GM12891 (cell line): ENCODE measurements at places on chromosomes 12 and 14.

- DNase-seq: no peak
These were observed 37.0 kb upstream of the EIF5 start for GRCh38 chr14:103296987-103297386.

DNA sequence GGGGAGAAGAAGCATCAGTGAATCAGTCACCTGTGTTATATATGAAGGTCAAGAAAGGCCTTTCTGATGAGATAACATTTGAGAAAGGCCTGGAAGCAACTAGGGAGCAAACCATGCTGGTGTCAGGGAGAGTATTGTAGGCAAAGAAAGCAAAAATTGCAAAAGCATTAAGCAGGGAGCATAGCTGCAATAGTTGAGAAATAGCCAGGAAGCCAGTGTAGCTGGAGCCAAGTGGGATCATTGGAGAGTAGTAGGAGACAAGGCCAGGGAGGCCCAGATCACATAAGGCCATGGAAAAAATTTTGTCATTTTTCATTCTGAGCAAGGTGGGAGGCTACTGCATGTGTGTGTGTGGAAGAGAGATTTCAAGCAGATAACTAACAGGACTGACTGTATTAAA, 18.8 kb upstream of the MAGOHB start:
- no peak for DNase-seq

GRCh38 chr12:124529565-124530276, 37.7 kb downstream of the NCOR2 start:
- DNase-seq: no peak

DNA sequence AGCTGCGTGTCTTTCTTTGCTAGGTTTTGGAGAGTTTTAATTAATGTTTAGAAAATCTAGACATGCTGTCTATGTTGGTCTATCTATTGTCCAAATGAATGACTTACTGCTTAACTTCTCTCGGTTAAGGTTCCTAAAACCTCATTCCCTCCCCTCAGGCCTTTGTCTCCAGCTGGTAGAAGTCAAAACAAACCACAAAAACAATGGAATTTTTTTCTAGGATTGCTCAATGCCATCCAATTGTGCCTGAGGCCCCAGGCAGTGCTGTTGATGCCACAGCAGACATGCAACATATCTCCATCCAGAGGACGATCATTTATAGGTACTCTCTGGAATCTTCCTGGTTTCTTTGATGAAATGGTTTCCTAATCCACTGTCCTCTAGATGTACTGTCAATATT, 448.2 kb upstream of the TBX3 start:
- no peak for DNase-seq

DNA sequence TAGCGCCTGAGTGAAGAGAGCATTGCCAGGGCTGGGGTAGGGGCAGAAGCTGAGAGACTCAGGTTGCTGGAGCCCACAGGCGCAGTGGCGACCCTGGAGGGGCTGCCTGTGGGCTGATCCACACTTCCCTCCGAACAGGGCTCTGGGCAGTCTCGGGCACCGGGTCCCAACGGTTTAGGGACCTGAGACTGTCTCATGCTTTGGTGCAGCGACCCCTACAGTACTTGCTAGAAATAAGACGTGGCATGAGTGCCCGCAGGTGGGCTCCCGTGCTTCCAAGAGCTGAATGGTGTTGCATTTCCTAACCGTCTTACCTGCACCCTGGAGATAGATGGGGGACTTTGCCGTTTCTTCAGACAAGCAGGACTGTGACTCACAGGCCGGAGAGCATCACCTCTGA, 57.4 kb downstream of the AACS start:
- DNase-seq: no peak

GRCh38 chr14:92499234-92499633, 14.3 kb upstream of the RIN3 start:
- no peak for DNase-seq

DNA sequence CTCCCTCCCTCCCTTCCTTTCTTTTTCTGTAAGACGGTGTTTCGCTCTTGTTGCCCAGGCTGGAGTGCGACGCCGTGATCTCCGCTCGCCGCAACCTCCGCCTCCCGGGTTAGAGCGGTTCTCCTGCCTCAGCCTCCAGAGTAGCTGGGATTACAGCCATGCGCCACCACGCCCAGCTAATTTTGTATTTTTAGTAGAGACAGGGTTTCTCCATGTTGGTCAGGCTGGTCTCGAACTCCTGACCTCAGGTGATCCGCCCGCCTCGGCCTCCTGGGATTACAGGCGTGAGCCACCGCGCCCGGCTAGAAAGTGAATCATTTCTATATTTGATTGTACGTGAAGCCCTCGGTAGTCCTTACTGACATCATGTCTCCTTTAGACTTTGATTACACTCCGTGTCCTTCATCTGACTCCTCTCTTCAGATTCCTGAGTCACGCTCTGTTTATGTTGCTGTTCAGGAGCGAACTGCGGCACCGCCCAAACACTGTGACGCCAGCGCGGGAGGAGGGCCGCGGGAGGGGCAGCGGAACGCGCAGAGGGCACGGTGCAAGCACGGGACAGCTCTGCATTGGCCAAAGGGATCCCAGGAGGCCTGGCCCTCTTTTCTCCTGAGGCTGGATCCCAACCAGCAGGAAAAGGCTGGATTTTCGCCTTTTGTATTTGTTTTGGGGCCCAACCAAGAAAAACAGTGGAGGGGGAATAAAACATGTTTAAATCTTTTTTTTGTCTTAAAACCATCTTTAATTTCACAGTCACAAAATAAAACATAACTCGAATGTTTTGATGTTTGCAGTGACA, 538 bp upstream of the GABARAPL1 start:
- peak; percentile 40 for DNase-seq

DNA sequence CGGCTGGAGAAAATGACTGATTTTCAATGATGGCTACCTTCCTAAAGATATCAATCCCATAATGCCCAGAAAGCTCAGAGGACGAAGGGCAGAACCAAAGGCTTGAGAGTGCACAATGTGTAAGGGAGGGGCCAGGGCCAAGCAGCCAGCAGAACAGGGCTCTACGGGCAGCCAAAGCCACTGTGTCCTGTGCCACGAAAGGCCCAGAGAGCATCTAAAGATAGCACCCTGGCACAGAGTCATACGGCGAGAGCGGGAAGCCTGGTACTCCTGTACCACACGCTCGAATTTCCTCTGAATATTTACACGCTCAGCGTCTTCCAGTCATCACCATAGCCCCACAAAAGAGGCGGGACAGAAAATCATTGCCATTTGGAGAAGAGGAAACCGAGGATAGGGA, 39.5 kb downstream of the PRMT8 start:
- DNase-seq: no peak

GRCh38 chr12:50518090-50518489, 13.3 kb downstream of the DIP2B start:
- no peak for DNase-seq

GRCh38 chr12:77521508-77522115, 309.1 kb upstream of the NAV3 start:
- no peak for DNase-seq

DNA sequence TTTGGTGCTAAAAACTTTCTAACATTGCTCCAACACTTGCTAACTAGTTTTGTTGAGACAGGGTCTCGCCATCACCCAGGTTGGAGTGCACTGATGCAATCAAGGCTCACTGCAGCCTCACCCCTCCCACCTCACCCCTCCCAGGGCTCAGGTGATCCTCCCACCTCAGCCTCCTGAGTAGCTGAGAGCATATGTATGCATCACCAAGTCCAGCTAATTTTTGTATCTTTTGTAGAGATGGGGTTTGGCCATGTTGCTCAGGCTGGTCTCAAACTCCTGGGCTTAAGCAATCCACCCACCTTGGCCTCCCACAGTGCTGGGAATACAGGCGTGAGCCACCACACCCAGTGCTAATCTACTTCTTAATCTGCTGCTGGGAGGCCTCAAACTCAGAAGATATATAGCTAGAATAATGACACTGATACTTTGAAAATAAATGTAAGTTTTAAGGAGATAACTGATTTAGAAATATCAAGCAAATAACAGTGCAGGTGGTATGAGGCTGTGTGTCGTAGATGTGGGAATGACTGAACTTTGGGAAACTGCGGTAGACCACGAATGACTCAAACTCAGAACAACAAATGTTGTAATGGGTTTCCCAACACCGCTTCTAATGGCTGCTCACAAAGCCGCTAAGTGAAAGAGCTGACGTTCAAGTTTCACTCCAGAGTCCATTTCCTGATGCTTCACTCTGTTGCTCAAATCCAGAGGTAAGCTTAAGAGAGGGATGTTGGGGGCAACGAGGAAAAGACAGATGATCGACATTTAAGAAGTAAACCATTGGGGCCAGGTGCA, 10.0 kb downstream of the TMCC3 start:
- no peak for DNase-seq

DNA sequence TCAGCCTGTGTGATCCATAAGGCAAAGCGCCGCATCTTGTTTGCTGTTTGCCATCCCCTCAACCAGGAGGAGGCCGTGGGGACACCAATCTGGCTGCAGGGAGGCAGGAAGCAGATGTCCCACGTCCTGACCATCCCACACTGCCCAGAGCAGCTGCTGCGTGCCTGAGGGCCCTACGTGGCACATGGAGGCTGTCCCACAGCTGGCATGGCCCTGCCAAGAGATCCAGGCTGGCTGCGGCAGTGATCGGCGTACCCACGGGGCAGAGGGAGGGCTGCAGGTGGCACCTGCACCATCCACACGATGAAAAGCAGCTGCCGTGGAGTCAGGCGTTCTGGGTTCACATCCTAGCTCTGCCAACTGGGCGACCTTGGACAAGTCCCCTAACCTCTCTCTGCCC, 42.0 kb downstream of the NCOR2 start:
- DNase-seq: no peak

DNA sequence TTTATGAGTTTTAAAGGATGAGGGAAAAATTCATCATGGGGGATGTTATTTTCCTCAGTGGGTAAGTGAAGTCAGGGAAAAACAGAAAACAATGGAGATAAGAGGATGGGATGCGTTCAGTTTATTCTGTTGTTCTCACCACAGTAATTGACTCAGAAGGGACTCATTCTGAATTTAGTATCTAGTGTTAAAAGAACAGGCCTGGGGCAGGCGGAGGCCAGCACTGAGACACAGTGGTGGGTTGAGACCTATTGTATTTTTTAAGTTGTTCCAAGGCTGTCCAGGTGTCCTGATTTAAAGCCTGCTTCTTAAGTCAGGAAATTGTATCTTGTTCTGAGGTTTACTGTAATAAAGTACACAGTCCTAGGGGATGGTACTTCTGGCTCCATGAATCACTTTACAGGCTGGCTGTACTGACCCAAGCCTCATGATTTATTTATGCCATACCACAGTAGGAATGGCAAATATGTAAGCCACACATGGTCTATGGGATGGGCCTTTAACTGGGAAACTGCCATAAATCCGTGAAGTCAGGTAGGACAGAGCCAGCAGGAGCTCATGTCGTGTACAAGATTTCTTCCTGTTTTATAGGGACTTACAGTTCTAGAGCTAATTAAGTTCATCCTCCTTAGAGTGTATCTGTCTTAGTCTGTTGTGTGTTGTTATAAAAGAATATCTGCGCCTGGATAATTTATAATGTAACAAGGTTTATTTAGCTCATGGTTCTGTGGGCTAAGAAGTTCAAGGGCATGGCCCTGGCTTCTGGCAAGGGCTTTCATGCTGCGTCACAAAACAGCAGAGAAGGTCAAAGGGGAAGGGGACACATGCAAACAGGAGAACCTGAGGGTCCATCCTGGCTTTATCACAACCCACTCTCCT, 244.1 kb downstream of the FBXL14 start:
- DNase-seq: no peak

GRCh38 chr12:25924491-25925001, 33.9 kb upstream of the RASSF8 start:
- DNase-seq: no peak

DNA sequence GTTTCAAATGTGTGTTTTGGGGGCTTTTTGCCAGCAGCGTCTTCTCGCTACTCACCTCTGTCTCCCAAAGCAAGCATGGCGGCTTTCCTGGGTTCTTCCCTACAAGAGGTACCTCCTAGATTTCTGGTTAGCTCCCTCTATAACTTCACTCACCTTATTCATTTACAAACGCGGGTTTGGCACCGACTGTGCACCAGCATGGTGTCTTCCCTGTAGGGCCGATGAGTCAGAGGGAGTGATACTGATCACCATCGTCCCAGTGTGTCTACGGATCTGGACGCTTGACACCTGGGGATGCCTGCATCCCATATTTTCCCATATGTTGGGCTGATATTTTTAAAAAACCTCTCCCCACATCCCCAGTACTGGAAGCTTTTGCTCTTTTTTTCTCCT, 8.0 kb upstream of the SERPINA12 start:
- no peak for DNase-seq

- DNase-seq: no peak
These were observed 9.8 kb upstream of the DPF3 start for GRCh38 chr14:72903716-72904115.

GRCh38 chr14:59240356-59240755, 51.9 kb downstream of the DAAM1 start:
- DNase-seq: peak; percentile 11

DNA sequence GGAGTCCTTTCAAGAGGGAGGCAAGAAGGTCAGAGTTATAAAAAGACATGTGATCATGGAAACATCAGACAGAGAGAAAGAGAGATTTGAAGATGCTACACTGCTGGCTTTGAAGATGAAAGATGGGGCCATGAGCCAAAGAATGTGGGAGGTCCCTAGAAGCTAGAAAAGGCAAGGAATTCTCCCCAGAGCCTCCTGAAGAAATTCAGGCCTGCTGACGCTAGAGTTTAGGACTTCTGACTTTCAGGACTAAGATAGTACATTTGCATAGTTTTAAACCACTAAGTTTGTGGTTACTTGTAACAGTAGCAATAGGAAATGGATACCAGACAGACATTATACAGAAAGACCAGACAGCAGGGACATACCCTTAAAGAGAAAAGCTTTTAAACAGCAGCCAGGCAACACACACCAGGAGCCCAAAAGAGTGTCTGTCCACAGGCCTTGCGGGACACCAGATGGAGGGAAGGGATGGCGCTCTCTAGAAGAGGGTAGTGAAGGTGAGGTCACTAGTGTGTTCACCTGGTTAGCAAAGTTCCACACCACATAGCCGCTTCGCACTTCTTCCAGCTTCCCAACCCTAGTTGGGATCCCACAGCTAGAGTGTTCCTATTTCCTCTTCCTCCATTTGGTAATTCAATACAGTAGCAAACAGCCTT, 29.7 kb upstream of the CEBPE start:
- no peak for DNase-seq

GRCh38 chr14:24172871-24173281, 996 bp downstream of the REC8 start:
- DNase-seq: no peak

GRCh38 chr12:42201063-42201462, 37.0 kb downstream of the YAF2 start:
- no peak for DNase-seq
